Sciatic nerve (tissue), 2 donors: ENCODE measurements at places on chromosomes 1 and 21. TPM values are rescaled to one million over a fixed set of nuclear protein-coding genes. Genes with fewer than 3 reads are reported as not detected.

GRCh38 chr1:221961532-221962292 is 219.8 kb upstream of the DUSP10 start:
- no peak for DNase-seq

GRCh38 chr1:231062500-231063270 is 22.6 kb upstream of the FAM89A start:
- no peak for DNase-seq

DNA sequence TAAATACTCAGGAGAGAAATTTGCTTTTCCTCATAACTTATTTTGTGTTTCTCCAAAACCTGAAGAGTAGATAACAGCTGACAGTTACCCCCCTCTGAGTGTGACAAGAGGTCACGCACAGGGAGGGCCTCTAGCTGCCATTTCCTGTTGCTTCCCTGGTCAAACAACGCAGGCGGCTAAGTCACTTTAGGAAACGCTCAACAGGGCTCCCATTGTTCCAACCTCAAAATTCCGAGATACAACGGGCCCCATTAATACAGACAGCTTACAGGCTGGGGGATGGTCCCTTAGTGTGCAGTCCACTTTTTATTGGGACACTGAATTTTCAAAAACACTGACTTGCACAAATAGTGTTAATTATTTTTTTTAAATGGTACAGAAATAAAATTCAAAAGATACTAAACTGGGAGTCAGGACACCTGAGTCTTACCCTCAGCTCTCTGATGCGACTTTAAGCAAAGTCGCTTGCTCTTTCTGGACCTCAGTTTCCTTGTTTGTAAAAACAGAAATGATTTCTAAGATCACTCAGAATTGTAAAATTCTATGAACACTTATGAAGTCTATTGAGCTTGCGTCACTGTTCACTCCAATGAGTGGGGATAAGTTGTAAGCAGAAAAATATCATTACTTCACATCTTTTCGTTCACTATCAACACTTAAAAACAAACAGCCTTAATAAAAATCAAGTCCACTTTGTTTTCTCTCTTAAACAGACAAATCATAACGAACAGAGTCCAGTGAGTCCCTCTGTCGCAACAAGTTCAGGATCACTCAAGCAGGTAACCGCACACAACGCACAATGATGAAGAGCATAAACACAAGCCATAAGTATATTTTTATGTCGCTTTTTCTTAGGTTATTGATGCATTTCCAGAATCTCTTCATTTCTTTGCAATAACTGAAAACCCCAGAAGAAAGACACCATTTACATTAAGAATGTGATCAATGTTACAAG is 13.5 kb downstream of the LZIC start:
- DNase-seq = no peak

DNA sequence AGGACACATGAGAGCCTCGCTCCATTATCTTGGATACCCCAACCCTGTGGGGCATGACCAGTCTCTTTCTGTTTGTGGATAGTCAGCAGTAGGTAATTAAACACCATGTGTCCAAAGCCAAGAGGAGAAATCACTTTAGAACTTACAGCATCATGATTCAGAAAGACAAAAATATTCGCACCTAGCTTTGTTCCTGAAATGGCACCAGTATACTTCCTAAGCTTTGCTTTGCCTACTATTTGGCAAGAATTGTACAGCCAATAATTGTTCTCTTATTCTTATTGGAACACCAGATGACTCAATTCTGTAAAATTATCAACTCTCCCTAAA is 24.2 kb downstream of the TNFRSF9 start:
- DNase-seq = no peak

GRCh38 chr1:223715604-223716172 is 3.3 kb downstream of the CAPN2 start:
- DNase-seq = no peak

GRCh38 chr1:234393190-234393589 is 19.9 kb downstream of the COA6 start:
- no peak for DNase-seq

DNA sequence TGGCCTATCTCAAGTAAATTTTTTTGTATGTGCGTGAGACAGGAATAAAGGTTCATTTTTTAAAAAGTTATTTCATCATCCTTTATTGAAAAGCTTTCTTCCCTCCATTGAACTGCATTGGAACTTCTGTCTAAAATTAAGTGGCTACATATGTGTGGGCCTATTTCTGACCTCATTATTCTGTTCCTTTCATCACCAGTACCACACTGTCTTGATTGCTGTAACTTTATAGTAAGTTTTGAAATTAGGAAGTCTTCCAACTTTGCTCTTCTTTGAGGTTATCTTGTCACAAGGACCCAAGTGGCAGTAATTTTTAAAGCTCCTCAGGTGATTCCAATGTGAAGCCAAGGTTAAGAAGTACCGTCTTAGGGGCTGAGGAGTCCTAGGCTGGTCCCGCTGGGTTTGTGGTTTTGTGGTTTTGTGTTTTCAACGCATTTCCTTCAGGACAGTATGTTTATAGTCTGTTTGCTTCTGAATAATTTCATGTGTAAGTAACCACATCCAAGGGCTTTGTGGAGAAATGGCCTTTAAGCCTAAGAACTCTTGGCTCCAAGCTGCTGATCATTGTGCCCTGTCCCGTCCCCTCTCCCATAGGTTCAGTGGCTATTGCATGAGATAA is 12.4 kb upstream of the SCAF4 start:
- no peak for DNase-seq

DNA sequence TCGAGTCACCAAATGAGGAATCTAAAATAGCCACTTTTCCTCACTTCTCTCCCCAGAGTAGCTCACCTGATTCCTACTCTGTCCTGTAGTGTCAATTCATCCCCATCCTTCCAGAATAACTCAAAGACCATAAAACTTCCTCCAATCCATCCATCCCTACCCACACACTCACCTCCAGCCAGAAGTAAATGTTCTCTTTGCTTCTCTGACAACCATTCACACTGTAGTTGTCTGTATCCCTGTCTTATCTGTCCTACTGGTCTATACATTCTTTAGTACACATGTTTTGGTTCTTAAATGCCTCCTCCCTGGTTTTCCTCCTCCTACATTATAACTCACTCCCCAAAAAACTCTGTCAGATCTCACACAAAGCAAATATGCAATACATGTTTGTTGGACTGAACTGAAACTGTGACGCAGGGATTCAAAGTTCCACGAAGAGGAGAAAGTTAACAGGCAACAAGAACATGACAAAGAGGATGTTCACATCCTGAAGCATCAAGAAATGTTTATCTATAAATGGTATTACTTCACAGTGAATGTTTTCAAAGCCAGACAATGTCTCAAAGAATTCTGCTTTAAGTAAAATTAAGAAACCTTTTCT is 11.0 kb downstream of the TP53BP2 start:
- DNase-seq = no peak

GRCh38 chr1:2564006-2564814 is 8.0 kb downstream of the TNFRSF14 start:
- DNase-seq = no peak

GRCh38 chr21:17085707-17086106 is 427.1 kb upstream of the CXADR start:
- no peak for DNase-seq

- no peak for DNase-seq
These were observed 16.4 kb downstream of the TP73 start for GRCh38 chr1:3668585-3669300.

GRCh38 chr1:3919706-3920105 is 19.6 kb upstream of the C1orf174 start:
- DNase-seq = no peak

- no peak for DNase-seq
These were observed 2.1 kb upstream of the RGS1 start for GRCh38 chr1:192573499-192573898.

DNA sequence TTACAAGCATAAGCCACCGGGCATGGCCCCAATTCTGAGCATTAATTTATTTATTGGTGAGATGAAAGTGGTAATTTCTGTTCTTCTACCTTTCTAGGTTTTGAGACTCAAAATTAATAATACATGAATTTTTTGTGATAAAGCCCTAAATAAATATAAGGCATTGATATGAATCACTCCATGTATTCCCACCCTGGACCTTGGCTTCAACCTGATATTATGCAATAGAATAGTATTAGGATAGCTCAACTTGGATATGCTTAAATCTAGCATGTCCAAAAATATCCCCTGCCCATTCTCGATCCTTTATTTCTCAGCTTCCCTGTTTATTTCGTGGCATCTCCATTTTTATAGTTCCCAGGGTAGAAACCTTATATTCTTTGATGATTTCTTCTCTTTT is 2.5 kb downstream of the AGL start:
- no peak for DNase-seq

- DNase-seq = peak; percentile 27
These were observed 54.7 kb downstream of the SLC37A1 start for GRCh38 chr21:42568376-42568775.

OPRD1 gene
- total RNA-seq = not detected

KRTAP21-2 gene
- total RNA-seq = not detected

CTBS gene
- 18.1 TPM for total RNA-seq

XKR8 gene
- total RNA-seq = 5.0 TPM
